Activated T-cell treated with anti-CD3 and anti-CD28 coated beads for 4 hours (primary cell): ENCODE measurements at places on chromosomes 11 and 22.

GRCh38 chr11:64790205-64791095 lies 12.1 kb upstream of the SF1 start:
- no peak for DNase-seq

- no peak for DNase-seq
These were observed 72.5 kb downstream of the MICAL2 start for GRCh38 chr11:12182676-12183541.

GRCh38 chr11:86265194-86265593 lies 20.6 kb downstream of the EED start:
- no peak for DNase-seq

GRCh38 chr22:29377979-29378378 lies 10.4 kb downstream of the AP1B1 start:
- no peak for DNase-seq

DNA sequence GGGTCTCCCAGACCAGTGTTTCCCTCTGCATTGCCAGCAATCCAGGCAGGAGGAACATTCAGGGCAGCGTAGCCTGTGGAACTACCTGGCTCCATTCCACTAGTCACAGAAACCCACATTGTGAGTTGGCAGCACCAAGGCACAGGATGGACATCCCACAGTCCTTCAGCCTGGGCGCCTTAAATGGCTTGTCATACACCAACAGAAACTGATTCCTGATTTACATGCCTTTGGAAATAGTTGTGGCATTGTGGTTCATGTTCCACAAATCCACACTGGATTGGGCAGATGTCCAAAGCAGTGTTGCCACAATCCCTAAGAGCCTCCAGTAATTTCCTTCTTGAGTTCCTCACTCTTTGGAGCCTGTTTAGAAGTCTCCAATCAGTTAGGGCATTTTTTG lies 225.6 kb downstream of the BLID start:
- DNase-seq = no peak

GRCh38 chr11:30333405-30333804 lies 10.5 kb downstream of the ARL14EP start:
- no peak for DNase-seq

- no peak for DNase-seq
These were observed 526.7 kb downstream of the NTM start for GRCh38 chr11:131896978-131897615.

DNA sequence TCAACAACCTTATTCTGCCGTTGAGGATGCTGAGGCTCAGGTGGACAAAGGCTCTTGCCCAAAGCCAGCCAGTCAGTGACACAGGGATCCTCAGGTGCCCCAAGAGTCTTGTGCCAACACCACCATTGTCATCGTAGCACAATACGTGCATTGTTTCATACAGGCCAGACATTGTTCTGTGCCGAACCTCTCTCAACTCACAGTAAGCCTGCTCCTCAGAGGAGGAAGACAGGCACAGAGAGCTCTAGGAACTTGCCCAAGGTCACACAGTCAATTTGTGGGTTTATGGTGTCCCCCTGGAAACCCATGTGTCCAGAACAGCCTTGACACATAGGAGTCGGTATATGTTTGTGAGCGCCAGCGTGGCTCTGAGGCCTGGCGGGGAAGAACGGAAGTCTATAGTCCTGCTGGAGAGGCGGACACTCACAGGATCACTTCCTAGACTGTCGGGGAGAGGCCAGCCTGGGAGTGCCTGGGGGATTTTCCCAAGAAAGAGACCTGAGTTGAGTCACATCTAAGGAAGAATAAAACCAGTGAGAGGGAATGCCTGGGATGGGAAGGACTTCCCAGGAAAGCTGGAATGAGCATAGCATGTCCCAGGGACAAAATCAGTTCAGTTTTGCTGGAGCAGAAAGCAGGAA lies 20.2 kb downstream of the LIF start:
- DNase-seq = no peak

- no peak for DNase-seq
These were observed 612.8 kb downstream of the INSC start for GRCh38 chr11:15727520-15727914.

DNA sequence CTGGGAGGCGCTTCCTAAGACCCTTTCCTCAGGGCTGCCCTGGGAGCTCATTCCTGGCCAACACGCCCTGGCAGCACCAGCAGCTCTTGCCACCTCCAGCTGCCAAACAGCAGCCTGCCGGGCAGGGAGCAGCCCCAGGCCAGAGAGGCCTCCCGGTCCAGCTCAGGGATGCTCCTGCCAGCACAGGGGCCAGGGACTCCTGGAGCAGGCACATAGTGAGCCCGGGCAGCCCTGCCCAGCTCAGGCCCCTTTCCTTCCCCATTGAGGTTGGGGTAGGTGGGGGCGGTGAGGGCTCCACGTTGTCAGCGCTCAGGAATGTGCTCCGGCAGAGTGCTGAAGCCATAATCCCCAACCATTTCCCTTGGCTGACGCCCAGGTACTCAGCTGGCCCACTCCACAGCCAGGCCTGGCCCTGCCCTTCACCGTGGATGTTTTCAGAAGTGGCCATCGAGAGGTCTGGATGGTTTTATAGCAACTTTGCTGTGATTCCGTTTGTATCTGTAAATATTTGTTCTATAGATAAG lies 7.6 kb downstream of the SLC39A13 start:
- DNase-seq = no peak

GRCh38 chr11:110311783-110312579 lies 15.6 kb upstream of the RDX start:
- no peak for DNase-seq

DNA sequence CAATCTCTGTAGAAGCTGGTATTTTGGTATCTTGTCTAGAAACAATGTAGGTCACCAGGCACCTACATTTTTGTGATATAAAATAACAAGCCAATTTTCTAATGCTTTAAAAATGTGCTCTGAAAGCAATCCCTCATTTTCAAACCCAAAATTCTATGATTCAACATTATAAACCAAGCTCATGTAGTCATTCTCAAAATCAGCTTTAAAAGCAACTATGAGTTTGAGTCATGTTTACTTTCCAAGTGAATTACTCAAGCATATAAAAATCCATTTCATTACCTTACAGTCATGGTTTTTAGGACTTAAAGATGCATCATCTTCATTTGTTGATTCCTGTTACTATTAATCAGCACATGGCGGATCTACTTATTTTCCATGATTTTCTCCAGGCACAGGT lies 216.4 kb downstream of the GRM5 start:
- DNase-seq = no peak

DNA sequence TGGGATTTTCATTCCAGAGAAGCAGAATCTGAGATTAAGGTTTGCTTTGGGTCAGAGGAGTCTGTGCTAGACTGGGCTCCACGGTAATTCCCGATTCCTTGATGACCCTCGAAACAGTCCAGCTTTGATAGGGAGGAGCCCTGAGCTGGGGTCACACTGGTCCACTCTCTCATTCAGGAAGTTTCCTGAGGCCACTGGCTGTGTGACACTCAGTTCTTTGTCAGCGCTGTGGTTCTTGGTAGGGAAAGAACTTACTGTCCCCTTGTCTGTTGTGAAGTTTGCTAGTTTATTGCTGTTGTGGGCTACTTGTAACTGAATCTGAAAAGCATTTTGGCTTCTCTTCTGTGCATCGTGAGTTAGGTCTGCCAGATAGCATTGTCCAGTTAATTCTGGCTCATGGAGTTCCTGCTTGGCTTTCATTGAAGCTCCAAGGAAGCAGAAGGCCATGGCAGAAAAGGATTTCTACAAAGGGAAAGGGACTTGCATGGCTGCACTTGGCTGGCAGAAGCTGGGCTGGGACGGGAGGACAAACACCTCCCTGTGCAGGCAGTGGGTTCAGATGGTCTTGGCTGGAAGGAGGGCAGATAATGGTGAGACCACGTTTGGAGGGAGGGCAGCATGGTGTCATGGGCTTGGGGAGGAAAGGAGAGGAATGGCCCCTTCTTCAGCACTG lies 23.3 kb downstream of the BCR start:
- no peak for DNase-seq

DNA sequence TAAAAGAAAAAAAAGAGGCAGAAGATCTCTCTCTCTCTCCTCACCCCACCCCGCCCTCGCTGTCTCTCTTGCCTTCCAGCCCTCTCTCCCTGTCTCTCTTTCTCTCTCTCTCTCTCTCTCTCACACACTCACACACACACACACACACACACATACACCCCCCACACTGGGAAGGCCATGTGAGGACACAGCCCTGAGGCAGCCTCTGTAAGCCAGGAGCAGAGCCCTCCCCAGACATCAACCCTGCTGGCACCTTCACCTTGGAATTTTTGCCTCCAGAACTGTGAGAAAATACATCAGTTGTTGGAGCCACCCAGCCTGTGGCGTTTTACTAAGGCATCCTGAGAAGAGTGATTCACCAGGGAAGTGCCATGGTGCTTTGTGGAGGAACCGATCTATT lies 14.7 kb downstream of the APOL3 start:
- no peak for DNase-seq

GRCh38 chr11:72921028-72921716 lies 107.0 kb downstream of the ATG16L2 start:
- DNase-seq = no peak

- no peak for DNase-seq
These were observed 49.4 kb upstream of the RAB1B start for GRCh38 chr11:66218846-66219620.

DNA sequence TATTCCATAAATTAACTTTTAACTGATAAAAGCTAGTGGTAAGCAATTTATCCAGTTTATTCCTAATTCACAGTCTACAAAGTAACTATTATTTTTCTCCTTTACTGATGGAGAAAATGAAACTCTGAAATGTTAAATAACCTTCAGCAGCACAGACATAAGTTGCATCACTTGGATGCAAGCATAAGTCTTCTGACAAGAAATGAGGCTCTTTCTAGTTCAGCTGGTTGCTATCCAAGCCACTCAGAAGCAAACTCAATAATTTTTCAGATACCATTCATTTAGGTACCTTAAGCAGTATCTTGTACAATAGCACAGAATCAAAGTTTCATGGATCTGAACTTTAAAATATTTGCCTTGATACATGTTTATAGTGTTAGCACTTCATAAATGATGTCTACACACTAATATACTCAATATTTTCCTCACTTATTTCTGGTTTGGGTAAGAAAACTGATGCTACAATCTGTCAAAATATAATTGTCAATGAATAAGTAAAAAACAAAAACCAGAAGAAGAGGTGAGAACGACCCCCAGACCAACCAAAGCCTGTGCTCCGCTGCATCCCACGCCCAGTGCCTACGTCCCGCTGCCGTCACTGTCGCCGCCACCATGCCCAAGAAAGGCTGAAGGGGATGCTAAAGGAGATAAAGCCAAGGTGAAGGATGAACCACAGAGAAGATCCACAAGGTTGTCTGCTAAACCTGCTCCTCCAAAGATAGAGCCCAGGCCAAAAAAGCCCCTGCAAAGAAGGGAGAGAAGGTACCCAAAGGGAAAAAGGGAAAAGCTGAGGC lies 18.1 kb downstream of the FAM168A start:
- no peak for DNase-seq

DNA sequence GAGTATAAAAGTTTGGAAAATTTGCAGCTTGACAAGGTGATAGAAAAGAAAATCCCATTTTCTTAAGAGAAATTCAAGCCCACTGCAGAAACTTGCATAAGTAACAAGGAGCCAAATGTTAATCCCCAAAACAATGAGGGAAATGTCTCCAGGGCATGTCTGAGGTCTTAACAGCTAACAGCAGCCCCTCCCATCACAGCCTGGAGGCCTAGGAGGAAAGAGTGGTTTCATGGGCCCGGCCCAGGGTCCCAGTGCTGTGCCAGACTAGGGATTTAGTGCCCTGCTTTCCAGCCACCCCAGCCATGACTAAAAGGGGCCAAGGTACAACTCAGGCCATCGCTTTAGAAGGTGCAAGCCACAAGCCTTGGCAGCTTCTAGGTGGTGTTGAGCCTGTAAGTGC lies 123.7 kb upstream of the TRPC6 start:
- DNase-seq = no peak

DNA sequence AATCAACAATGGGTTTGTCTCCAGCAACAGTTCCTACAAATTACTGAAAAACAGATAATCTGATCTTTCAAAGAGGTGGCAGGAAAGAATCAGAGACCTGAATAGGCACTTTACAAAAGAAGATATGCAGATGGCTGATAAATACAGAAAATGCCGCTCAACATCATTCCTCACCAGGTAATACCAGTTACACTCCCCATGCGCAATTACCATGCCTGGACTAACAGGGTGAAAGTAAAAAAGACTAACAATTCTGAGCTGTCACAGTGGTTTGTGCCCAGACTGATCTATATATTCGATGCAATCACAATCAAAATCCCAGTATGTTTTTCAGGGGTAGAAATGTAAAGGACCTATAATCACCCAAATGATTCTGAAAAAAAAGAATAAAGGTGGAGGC lies 10.0 kb downstream of the SNX32 start:
- DNase-seq = no peak

GRCh38 chr22:44338906-44339305 lies 26.2 kb upstream of the SHISAL1 start:
- no peak for DNase-seq

GRCh38 chr11:115368616-115369015 lies 135.6 kb downstream of the CADM1 start:
- DNase-seq = no peak

- no peak for DNase-seq
These were observed 84.5 kb upstream of the CHRM4 start for GRCh38 chr11:46475926-46476545.

- DNase-seq = no peak
These were observed 100.0 kb upstream of the GRAMD1B start for GRCh38 chr11:123330071-123330470.
